ENCODE measurements at places on chromosomes 5 and 9. TPM values are rescaled to one million over a fixed set of nuclear protein-coding genes. Genes with fewer than 3 reads are reported as not detected.
A peak's percentile ranks its signal among the peaks of the same experiment; 100 is the strongest.

TAF11L2 gene
- total RNA-seq = not detected

PCDHB8 gene
- 0.58 TPM for total RNA-seq

SOWAHA gene
- total RNA-seq = 91.8 TPM

FCN2 gene
- total RNA-seq = not detected

PCDHGC5 gene
- not detected for total RNA-seq

SH3GL2 gene
- not detected for total RNA-seq

FGF1 gene
- total RNA-seq = 3.5 TPM

TRIM36 gene
- total RNA-seq = 1.8 TPM

PCDHGA5 gene
- 6.7 TPM for total RNA-seq

SMIM3 gene
- total RNA-seq = 24.2 TPM

CCL28 gene
- total RNA-seq = 0.45 TPM

DNA sequence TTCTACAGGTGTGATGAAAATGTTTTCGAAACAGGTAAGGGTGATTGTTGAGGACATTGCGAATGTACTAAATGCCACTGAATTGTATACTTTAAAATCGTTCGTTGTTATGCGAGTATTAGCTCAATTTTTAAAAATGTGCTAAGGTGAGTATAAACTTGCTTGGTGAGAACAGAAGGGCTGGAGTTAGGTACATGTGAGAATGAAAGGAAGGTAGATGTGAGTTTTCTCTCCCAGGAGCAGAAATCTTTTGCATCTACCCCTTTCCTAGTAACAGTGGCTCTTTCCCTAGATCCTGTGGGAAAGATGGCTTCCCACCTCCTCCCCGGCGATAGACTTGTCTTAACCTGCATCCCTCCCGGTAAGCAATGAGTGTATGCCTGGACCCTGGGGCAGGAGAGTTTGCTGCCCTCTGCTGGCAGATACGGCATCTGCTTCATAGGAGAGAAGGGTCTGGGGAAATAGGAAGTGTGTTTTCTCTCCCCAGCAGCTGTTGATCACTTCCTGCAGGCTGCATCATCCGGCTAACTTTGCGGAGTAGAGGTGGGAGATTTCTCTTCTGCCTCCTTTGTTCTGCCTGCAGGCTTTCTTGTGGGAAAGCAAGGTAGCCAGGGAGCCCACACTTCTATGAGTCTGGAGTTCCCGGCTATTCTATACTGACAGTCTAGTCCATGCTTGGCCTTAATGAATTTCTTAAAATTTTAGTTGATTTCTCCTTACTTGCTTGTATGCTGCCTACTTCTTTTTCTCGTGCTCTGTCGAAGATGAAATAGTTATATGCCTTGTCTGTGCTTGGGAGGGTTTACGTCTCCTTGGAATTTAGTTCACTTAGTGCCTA, 373.3 kb upstream of the SEMA6A start:
- DNase-seq = peak; percentile 74

- DNase-seq = no peak
Measured at GRCh38 chr5:40385544-40385943, 294.2 kb upstream of the PTGER4 start.

GRCh38 chr5:80064124-80064523, 29.0 kb downstream of the THBS4 start:
- DNase-seq = no peak

DNA sequence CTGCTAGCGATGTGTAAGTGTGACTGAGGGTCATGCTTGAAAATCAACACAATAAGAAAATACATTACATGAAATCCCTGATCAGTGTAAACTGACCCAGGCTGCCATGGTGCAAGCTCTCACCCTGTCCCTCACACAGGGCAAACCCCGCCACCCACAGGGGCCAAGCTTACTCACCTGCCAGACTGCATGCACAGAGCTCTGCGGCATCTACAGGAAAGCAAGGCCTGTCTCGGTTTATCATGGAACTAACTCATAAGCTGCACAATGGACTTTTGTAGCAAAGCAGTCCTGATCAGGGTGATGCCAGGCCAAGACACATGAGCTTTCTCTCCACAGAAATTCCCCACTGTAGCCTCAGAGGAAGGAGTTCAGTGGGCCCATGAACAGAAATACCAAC, 9.7 kb downstream of the IPPK start:
- DNase-seq = no peak

- DNase-seq = no peak
Measured at GRCh38 chr5:150401376-150402228, 11.1 kb downstream of the CD74 start.

DNA sequence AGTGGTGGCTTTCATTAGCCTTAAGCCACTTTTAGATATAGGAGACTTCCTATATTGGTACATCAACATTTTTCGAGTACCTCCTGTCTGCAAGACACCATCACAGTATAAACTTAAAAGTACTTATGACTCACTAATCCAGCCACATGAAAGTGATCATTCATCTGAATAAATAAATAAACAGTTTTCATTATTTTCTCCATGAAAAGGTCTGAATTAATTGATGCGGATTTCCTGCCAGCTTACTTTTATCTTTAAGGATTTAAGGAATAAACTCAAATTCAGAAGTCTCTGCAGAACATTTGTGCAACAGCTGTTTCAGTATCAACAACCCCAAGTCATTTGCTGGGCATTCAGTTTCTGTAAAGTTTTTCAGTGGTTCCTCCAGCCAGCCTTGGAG, 4.0 kb downstream of the SAP30L start:
- DNase-seq = no peak

GRCh38 chr9:34454571-34455065, 3.8 kb downstream of the FAM219A start:
- DNase-seq = no peak

DNA sequence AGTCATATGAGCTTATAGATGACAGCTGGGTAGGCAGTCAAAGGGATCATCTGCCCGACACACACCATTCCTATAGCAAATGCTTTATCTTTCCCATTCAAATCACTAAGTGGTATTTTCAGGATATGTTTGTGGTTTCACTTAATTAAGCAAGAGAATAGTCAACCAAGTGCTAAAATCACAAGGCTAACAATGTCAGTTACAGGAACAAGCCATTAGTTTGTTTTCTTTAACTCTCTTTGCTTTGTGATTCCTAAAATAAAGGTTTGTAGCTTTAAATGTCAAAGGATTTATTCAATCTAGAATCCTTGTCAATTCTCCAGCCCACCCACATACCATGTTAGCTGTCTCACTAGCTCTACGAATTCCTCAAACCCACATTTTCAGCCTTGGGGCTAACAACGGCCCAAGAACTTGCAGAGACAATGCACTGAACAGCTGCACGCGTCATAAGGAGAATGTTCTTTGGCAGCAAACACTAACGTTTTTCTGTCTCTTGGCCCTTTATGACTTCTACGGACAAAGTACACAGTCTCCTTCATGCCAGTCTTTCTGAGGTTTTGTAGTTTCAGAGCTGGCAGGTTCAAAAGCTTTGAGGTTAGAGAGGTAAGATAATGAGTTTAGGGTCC, 56.6 kb downstream of the ELAVL2 start:
- no peak for DNase-seq

GRCh38 chr5:27093279-27093678, 54.9 kb upstream of the CDH9 start:
- DNase-seq = peak; percentile 4

GRCh38 chr9:126698756-126699155, 85.0 kb downstream of the LMX1B start:
- no peak for DNase-seq

- DNase-seq = no peak
Measured at GRCh38 chr9:103997856-103998370, 96.2 kb upstream of the SMC2 start.

DNA sequence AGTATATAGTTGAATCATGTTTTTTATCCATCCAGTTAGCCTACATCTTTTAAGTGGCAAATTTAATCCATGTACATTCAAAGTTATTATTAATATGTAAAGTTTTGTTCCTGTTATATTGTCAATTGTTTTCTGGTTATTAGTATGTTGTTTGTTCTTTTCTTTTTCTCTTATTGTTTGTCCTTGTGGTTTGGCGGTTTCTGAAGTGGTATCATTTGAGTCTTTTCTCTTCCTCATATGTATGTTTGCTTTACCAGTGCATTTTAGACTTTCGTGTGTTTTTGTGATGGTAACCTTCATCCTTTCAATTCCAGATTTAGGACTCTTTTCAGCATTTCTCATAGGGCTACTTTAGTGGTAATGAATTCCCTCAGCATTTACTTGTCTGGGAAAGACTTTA, 130.4 kb upstream of the RFX3 start:
- DNase-seq = no peak

- DNase-seq = no peak
Measured at GRCh38 chr5:177972613-177973012, 23.4 kb downstream of the PROP1 start.

DNA sequence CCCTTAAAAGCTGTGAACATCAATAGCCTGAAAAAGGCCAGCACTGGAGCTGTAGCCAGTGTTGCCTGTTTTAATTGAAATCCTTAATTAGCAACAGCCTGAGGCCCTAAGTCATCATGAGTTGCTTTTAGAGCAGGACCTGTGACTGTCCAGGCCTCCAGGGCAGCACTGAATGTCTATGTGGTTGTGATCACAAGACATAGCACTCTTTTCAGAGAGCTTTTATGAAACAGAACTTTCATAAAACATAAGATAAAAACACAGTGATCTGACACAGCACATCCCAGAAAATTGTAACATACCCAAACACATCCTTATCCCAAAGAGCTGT, 85.5 kb upstream of the MYO10 start:
- no peak for DNase-seq

DNA sequence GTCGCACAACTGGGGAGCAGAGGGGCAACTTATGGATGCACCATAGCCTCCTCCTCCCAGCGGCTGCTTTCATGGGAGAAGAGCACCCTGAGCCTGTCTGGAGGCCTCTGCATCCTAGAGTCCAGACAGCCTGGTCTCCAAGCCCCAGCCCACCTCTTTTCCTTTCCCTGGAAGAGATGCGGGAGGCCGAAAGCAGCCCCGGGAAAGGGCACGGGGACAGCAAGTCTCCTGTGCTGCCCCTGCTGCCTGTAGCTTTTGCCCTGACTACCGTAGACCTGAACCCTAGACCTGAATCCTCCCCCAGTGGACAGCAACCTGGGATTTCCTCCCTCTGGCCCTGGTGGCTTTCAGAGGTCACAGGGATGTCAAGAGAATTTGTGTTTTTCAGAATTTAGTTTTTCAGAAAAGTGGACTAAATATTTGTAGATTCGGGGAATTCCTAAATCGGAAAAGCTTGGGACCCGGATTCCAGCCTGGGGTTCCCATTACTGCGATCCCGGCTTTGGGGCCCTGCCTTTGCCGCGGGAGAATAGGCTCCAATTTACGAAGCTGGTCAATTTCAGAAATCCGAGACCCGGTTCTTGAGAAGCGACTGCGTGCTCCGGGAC, 4.3 kb upstream of the PITX1 start:
- DNase-seq = no peak

DNA sequence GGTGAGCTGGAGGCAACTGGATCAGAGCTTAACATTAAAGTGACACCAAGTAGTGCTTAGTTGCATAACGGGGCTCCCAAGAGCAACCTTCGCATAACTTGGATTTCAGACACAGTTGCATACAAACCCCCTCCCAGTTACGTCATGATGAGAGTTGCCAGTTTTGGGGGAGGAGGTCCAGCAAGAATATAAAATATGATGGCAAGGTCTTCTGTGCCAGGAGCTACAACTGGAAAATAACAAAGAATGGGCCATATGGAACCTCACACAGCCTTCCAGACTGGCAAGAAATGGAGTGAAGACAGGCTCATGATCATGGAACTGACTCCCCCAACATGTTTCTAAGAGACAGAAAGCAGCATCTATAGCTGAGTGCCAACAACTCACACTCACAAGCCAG, 8.5 kb downstream of the SPOCK1 start:
- no peak for DNase-seq

GRCh38 chr9:134329576-134329855, 3.3 kb downstream of the RXRA start:
- DNase-seq = no peak

All from stomach (tissue), 19 donors.